ENCODE measurements at places on chromosomes 7 and 10.
A peak's percentile ranks its signal among the peaks of the same experiment; 100 is the strongest.

GRCh38 chr7:139696552-139696951 is 81.2 kb downstream of the HIPK2 start:
- no peak for DNase-seq

DNA sequence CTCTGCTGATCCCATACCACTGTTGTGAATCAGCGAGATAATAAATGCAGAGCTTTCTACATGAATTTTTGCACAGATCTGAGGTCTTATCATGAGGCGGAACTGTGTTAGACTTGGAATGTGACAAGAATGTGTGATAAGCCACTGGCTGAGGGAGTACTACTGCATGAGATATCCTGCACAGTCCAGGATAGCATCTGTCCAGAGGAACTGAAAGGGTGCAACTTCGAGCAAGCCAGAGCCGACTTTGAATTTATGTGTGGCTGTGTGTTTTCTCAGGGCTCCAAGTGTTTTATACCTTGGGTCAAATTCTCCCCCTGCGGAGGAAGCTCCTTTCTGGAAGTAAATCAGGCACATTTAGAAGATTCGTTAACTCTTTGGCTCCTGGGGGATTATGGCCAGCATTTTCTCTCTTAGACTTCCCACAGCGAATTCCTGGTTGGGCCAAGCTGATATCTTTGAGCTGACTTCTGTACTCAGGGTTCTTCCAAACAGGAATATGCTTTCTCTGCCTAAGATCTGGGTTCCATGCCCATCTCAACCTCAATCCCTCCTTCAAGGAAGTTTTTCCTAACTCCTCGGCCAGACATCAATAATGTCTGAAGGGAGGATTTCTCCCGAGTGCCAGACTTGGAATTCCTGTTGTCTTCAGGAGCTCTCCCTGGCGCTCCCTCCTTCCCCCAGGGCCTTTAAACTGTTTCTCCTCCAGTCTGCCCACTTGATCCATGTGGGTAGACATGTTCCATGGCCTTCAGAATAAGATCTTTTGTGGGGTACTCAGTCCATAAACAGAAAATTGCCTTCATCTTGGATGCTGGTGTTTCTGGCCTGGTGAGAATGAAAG is 2.5 kb upstream of the MEST start:
- DNase-seq, result peak; percentile 54

DNA sequence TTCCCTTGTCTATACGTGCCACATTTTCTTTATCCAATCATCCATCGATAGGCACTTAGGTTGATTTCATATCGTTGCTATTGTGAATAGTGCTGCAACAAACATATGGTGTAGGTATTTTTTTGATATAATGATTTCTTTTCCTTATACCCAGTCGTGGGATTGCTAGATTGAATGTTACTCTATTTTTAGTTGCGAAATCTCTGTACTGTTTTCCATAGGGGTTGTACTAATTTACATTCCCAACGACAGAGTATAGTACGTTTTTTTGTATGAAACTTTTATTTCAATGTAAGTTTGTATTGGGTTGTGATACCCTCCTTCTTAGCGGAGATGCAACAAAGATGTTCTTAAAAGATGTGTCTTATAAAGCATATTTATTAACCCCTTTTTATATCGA is 30.0 kb downstream of the AKR1B1 start:
- no peak for DNase-seq

DNA sequence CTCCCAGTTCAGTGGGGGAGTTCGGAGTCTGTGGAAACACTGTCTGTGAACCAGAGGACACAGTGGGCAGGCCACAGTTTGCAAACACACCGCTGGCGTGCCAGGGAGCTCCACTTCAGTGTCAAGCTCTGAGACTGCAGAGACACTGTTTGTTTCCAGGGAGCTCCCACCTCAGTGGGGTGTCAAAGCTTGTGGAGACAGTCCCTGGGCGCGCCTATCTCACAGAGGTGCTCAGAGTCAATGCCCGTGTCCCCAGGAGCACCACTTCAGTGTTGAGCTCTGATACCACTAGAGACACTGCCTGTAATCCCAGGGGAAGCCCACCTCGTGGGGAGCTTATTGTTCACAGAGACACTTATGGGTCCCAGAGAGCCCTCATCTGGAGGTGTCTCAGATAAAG is 4.3 kb downstream of the MYO1G start:
- no peak for DNase-seq
